H1 (cell line): ENCODE measurements at places on chromosomes 12 and 14.

GRCh38 chr12:6211421-6211869 lies 11.2 kb downstream of the CD9 start:
- DNase-seq: no peak

- DNase-seq: no peak
These were observed at the start of gene ELK3 for GRCh38 chr12:96193725-96194575. ELK3 (plus strand) TSS chr12:96194375.

- no peak for DNase-seq
These were observed 137.9 kb upstream of the ATP2B1 start for GRCh38 chr12:89846473-89847055.

DNA sequence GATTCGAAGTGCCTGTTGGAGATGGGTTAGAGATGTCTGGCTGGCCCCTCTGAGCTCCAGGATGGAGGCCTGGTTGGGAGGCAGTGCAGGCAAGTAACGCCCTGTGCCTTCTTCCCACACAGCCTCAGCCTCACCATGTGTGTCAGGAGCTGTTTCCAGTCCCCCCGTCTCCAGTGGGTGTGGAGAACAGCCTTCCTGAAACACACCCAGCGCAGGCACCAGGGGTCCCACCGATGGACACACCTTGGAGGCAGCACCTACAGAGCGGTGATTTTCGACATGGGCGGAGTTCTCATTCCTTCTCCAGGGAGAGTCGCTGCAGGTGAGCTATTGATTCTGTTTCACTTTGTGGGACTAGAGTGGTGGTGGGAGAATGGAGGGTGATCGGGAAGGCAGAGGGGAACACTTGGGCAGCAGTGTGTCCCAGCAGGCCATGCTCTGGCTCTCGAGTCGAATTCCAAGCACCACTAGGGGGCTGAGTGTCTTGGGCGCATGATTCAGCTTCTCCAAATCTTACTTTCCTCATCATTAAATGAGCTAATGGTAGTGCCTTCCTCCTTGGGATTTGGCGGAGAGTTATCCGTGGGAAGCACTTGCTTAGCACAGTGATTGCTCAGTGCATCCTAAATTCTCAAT lies 6.8 kb downstream of the ACAD10 start:
- DNase-seq: peak; percentile 57

- DNase-seq: no peak
These were observed 25.1 kb downstream of the CDK17 start for GRCh38 chr12:96375170-96375569.

DNA sequence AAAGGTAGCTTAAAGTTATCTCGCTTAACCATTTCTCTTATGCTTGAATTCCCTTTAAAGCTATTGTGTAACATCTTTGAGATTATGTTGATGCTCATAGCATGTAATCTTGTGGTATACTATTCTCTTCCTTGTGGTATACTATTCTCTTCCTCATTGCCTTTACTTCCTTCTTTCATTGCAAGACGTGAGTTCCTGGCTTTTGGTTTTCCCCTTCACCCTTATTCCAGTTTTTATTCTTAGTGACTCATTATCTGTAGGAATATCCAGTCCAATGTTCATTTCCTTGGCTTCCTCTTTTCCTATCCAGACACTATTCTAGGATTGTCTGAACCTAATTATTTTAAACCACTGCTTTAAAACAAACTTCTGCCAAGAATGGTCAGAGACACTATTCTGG lies 564.0 kb downstream of the CCER1 start:
- no peak for DNase-seq

DNA sequence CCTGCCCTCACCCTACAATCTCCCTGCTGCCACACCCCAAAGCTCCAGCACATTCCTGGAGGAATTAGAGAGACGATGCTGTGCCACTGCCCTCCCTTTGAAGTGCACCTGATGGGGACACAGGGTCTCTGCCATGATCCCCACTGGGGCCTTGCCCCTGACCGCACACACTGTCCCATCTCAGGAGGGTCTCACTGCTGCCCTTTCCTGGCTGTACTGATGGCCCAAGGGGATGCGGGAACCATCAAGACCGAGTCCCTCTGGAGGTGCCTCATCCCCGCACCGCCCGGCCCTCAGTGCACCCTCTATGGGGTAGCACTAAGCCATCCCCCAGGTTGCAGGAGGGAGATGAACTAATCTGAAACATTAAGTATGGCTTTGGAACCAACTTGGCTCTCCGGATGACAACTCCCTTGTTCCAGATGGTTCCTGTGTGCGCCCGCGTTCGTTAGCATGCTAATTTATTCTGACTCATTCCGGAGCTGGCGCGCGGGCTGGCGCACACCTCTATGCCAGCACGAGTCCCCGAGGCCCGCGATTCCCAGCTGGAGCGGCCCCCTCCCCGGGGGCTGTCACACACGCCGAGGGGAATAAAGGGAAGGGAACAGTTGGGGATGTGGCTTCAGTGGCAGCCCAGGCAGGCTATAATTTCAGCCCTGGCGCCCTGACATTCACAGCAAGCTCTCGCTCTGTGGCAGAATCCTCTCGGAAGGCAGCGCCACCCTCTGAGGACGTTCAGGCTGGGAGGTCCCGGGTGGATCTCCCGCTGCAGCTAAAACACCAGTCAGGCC lies 34.2 kb upstream of the C14orf180 start:
- no peak for DNase-seq

DNA sequence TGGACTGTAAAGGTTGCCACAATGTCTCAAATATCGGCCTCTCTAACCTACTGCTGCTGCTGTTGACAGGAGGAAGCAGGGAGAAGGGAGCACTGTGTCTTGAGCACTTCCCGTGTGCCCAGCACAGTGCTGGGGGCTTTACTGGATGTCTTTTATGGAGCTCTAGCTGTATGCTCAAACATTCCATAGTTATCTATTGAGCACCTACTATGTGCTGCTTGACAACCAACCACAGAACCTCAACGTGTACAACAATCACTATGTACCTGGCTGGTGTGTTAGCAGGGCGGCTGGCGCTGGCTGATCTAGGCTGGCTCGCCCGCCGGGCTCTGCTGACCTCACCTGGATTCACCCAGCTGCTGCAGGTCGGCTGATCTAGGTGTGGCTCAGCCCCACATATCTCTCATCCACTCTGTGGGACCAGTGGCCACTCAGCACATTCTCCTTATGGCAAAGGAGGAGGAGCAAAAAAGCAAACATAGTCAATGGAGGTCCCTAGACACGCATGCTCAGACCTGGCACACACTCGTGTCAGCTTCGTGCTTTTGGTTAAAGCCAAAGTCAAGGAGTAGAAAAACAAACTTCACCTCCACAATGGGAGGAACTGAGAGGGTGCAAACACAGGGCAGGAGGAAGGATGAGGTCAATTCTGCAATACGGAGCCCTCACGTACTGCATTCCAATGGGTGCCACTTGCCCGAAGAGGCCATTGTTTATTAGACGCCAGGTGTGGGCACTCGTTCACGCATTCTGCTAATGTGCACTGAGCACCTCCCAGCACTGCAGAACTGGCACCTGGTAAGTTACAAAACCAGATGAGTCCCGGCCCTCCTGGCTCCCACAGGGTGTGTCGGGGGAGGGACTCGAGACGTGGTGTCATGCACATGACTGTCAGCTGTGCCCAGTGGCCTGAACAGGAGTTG lies 147.2 kb downstream of the SCARB1 start:
- DNase-seq: no peak

DNA sequence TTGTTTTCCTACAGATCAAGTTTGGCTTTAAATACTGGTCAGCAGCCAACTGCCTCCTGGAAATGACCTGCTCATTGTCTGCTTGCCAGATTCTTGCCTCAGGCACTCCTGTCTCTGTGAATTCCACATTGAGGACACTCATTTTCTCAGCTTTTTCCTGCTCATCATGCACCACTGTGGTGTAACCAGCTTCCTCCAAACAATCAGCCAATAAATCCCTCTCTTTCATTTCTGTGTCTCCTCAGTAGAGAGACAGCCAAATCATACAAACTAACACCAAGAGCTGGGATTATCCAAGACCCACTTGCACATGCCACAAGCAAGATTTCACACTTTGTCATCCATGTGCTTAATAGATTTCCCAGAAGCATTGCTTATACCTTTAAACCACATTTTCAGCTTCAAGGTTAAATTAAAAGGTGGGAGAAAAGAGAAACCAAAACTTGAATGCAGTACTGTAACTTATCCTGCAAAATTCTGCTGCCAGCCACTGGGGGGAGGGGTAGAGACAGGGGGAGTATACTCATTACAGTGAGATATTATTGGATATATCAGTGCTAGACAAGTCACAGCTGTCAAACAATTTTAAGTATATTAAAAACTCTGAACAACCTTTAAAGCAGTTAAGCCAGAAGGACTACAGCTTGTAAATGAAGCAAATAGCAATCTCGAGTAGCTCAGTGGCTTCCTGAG lies 105.0 kb downstream of the PPP2R5E start:
- no peak for DNase-seq

DNA sequence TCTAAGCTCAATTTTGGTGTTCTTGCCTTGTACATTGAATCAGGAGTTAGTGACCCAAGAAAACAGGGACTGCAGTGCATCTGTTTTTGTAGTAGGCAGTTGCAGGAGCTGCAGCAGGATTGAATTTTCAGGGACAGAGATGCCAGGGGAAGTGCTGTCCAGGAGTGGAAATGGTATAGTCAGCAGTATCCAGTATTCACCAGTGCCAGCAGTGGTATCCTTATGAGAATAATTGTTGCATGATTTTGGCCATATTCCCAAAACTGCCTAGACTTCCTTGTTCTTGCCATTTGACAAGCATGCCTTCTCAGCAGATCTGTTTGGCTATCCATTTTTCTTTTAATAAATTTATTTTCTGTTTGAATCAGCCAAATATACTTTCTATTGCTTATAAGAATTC lies 18.6 kb upstream of the ABCD2 start:
- DNase-seq: no peak

- DNase-seq: no peak
These were observed 127.3 kb downstream of the SCARB1 start for GRCh38 chr12:124736115-124737039.

DNA sequence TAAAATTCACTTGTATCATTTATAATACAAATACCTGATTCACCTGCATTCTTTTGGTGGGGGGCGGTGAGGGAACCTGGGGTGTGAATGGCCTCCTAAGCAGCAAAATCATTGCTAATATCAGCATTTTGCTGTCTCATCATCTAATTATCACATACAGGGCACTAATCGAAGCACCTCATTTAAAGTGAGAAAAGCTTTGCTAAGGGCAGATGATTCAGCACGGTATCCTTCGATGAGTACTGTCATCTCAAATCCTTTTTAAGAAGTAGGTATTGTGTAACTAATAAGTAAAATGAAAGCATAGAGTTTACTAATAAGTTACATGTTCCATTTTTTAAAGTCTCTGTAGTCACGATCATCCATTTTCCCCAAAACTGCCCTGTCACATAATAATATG lies 278.1 kb upstream of the SOX5 start:
- DNase-seq: no peak

DNA sequence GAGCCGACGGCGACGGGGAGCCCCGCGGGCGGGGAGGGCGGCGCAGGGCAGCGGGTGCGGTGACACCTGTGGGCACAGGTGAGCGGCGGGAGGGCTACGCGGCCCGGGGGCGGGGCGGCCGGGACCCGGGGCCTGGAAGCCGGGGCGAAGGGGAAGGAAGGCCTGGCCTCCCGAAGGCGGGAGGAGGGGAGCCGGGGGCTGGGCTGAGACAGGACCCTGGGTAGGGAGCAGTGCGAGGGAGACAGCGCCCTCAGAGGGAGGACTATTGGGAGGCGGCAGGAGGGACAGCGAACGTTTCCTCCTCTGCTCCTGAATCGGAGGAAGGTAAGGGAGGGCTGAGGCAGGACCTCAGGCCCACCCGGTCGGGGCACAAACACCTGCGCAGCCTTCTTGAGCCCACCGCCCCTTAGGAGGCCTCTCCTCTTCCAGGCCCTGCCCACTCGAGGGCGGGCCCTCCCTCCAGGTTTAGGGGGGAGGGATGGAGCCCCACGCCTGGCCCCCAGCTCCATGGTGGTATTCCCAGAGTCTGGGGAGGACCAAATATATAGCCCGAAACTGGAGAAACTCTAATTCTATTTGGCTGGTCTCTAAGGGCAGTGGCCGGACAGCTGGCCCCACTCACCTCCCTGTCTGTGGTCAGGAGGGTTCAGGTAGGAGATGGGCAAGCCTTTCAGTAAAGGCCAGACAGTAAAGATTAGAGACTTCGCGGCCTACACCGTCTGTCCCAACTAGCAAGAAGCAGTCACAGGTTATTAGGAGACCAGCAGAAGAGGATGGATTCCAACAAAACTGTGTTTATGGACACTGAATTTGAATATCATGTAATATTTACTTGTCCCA lies 509 bp downstream of the PLEKHG6 start:
- no peak for DNase-seq

GRCh38 chr12:22458298-22458937 lies 85.9 kb downstream of the C2CD5 start:
- DNase-seq: no peak
